ENCODE measurements at places on chromosomes 1 and 21.

- DNase-seq, result no peak
Measured at GRCh38 chr1:147463022-147463421, 78.3 kb upstream of the BCL9 start.

- DNase-seq, result no peak
Measured at GRCh38 chr1:66944330-66945274, 19.8 kb downstream of the MIER1 start.

- DNase-seq, result peak; percentile 60
Measured at GRCh38 chr1:54569339-54569738, 21.3 kb downstream of the ACOT11 start.

DNA sequence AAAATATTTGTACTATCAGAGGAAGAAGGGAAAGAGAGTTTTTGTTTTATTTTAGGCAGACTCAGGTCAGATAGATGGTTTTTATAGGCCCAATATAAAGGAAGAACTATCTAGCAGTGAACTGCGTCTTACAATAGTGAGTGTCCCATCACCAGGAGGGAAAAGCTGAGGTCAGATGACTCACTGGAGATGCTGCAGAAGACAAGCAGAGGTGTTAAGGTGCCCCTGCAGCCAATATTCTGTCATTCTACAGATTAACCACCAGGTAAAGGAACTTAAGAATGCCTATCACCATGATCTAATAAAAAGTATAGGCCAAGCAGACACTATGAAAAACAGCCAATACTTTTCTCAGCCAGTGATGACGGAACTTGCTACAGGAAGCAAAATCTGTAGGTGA, 29.6 kb downstream of the IVNS1ABP start:
- no peak for DNase-seq

DNA sequence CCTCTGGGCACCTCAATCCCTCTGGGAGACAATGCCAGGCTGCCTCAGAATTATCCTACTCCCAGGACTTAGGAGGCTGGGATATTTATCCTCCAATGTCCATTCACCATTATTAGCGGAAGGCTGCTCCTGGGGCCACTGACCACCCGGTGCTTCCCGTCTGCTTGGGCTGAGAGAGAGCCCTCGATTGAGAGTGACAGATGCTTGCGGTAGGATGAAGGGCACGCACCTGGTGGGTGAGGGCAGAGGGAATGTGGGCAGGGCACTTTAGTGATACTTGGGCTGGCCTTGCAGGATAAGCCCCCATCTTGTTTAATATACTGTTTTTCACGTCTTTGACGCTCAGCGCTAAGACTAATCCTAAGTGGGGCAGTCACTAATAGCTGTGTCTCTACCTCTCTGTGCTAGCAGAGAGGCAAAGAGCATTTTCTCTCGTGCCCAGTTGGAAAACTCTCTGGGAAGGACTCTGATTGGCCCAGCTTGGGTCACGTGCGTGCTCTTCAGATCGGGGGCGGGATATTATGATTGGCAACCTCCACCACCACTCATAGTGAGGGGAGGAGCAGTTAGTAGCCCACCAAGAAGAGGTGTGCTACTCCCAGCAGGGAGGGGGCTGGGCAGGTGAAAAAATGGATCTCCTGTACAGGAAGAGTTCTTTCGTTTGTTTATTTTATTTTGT, 10.6 kb upstream of the PARS2 start:
- no peak for DNase-seq

- no peak for DNase-seq
Measured at GRCh38 chr1:170290276-170290675, 144.5 kb downstream of the NTMT2 start.

DNA sequence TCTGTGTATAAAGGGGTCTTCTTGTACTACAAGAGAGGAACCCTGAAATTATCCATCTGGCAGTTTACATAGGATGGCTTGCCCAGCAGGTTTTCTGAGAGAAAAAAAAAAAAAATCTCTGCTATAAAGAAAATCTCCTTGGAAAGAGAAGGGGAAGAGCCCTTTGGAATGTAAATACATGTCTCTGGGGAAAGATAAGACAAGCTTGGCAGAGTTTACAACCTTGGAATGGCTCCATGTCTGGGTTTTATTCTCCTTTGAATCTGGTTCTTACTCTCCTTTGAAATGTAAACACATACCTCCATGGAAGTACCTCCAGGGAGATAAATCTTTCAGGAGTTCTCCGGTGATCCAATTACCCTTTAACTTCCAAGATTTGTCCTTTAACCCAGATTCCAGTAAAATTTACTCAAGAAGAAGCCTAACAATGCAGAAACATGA, 45.1 kb upstream of the DNAH14 start:
- no peak for DNase-seq

- DNase-seq, result no peak
Measured at GRCh38 chr1:157646144-157646543, 48.3 kb upstream of the FCRL4 start.

DNA sequence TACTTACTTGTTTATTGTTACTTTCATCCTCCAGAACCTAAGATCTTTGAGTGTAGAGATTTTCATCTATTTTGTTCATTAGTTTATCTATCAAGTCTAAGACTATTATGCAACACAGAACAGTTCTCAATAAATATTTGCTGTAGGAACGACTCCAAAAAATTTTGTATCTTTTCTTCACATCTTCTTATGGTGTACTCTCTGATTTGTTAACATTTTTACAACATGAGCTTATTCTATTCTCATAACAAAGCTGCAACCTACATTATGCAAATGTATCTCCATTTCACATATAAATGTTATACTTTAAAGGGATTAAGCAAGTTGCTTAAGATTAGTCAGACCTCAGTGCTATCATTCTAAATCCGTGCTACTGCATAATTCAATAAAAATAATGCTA, 514.2 kb upstream of the ZP4 start:
- no peak for DNase-seq

GRCh38 chr21:42763581-42764442, 110.4 kb downstream of the PDE9A start:
- DNase-seq, result no peak

DNA sequence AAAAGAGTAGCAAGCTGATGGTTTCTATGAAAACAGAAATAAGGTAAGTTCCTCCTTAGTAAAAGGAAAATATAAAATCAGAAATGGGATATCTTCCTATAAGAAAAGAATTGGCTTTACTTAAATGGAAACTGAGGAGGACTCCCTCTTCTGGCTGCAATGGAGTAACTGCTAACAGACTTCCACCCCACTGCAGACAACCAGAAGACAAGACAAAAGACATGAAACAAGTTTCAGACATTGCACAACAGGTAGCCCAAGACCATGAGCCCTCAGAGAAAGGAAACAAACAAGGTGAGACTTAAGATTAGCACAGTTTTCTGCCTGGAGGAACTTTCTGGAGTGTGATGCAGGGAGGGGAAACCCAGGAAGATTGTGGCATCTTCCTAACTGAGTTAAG, 17.0 kb upstream of the OLFML2B start:
- no peak for DNase-seq

DNA sequence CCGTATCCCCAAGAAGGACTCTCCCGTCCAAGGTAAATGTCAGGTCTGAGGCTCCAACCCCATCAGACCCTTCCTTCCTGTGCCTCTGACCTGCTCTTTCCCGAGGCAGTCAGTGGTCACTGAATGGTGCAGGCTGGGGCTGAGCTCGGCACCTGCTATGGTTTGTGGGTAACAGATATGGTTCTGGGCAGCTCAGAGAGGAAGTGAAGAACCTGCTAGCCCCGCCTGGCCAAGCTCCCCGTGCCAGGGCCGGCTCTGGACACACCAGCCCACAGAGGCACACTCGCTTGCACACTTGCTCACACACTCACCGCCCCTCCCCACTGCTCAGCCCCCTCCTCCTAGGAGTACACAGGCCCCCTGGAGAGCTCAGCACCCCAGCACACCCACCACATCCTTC, 16.4 kb downstream of the NCMAP start:
- no peak for DNase-seq

DNA sequence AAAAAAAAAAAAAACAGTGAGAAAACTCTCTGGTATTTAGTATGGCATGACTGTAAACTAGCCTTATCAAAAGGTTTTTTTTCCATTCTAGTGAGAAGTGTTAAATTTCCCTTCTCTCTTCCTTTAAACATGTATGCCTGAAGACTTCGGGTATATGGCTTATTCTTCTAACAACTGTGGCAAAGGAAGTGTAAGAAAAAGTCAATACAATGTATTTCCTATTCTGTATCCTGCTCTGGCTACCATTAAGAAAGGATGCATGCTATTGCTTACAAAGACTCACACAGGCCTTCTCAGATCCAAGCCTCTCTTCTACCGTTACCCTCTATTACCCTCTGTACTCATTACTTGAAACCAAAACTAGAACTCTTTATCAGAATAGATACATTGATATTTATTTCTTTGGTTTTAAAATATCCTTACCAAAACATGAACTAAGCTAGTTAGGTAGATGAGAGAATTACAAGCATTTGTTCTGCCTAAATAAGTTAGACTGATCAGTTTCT, 8.4 kb downstream of the CEPT1 start:
- no peak for DNase-seq

GRCh38 chr21:31022306-31022705, 16.0 kb downstream of the KRTAP19-8 start:
- no peak for DNase-seq

DNA sequence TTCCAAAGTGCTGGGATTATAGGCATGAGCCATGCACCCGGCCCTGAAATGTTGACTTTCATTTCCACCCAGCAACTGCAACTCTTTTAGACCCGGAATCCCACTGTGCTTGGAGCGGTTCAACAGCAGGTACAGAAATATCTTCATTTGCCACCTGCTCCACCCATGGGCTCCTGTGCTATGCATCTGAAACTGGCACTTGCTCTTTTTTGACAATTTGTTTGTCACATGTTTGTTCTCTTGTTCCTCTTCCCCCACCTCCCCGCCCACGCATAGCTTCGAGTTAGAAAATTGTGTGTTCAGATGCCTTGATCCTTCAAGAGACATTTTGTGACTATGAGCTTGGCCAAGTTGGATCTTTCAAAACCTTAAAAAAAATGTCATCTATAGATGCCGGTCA, 2.4 kb upstream of the IFNLR1 start:
- DNase-seq, result no peak

All from left hindlimb (tissue), 1 donor.